Stimulated activated CD4-positive, alpha-beta T cell treated with anti-CD3 and anti-CD28 coated beads, TNF-alpha, amount 100 ng/mL, for 48 hours (primary cell): ENCODE measurements at places on chromosomes 12 and 14.
A peak's percentile ranks its signal among the peaks of the same experiment; 100 is the strongest.

DNA sequence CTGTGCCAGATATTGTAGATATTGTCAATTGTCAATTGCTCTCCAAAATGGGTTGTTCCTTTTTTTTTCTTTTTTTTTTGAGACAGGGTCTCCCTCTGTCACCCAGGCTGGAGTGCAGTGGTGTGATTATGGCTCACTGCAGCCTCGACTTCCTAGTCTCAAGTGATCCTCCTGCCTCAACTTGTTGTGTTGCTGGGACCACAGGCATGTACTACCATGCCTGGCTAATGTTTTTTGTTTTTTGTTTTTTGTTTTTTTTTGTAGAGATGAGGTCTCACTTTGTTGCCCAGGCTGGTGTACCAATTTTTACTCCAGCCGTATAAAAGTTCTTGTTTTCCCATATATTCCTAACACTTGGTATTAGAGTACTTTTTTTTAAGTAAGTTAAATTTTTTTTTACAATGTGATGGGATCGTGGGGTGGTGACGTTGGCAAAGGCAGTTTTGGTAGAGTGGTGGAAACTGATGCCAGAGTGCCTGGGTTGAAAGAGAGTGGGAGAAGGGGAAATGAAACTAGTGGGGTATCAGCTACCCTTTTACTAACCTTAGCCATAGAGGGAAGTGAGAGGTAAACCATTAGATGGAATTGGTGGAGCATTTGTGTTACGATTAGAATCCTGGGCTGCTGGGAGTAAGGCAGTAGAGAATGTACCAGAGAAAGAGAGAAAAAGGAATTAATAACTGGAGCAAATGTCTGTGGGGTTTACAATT is 33.0 kb upstream of the CFAP54 start:
- no peak for DNase-seq

DNA sequence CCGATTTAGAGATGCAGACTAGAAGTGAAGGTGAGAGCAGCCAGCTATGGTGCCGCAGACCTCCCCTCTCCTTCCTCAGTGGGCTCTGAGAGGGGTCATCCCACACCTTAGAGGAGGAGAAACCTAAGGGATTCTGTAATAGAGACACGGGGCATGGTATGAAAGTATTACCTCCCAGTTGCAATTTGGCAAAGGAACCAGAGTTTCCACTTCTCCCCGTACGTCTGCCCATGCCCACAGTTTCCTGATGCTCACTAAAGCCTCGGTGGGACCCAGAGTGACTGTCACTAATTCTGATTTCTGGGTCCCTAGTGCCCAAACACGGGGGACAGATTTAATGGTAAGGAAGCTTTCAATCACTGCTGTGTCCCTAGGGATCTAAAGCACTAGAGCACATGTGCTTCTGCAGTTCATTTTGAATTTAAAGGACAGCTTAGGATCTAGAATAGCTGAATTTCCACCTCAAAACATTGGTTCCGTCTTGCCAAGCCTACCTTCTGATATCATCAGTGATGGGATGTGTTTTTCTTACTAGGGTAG is 44.1 kb downstream of the DAD1 start:
- DNase-seq: no peak

GRCh38 chr12:47964106-47964728 is 821 bp downstream of the TMEM106C start:
- DNase-seq: no peak

- DNase-seq: no peak
These were observed 739 bp upstream of the USP44 start for GRCh38 chr12:95551913-95552516.

DNA sequence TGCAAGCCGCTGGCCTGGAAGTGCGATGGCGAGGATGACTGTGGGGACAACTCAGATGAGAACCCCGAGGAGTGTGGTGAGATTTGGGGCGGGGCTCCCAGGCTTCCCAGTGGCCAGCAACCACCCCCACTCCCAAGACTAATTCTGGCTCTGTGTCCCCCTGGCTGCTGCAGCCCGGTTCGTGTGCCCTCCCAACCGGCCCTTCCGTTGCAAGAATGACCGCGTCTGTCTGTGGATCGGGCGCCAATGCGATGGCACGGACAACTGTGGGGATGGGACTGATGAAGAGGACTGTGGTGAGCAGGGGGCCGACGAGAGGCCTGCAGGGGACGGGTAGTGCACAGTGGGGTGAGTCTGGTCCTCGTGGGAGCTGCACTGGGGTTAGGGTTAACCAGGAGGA is 12.1 kb upstream of the NXPH4 start:
- no peak for DNase-seq

GRCh38 chr14:39266525-39266870 is 32.8 kb downstream of the MIA2 start:
- no peak for DNase-seq

DNA sequence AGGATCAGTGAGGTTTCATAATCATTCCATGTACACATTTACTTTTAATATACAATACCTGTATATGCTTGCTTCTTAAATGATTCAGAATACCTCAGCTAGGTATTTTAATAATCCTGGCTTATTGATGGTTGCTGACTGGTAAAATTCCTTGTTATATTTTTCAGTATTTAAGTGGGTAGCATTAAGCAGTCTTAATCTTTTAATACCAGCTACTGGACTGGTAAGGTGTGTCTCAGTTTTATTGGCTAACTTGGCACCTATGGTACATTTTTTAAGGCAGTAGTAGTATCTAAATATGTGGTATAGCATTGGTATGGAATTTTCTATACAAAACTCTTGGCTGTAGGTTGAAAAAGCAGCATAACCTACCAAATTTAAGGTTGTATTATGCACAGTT is 96.6 kb downstream of the RAD52 start:
- no peak for DNase-seq

GRCh38 chr14:89399594-89400068 is 17.4 kb downstream of the FOXN3 start:
- DNase-seq: no peak

- no peak for DNase-seq
These were observed 42.1 kb upstream of the GXYLT1 start for GRCh38 chr12:42186793-42187192.

- no peak for DNase-seq
These were observed 15.8 kb upstream of the ORAI1 start for GRCh38 chr12:121610239-121611149.

GRCh38 chr12:93804392-93805179 is 127.4 kb downstream of the CRADD start:
- no peak for DNase-seq

DNA sequence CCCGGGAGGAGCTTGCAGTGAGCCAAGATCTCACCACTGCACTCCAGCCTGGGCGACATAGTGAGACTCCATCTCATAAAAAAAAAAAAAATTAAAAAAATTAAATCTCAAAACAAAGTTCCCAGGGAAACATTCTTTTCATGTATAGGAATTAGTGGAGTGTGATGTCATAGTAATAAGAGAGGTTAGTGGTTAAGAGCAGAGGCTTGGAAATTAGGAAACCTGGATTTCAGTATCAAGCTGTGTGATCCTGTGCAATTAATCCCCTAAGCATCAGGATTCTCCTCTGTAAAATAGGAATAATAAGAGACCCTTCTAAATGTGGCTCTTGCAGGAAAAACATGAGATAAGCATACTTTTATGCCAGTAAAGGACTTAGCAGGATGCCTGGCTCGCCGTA is 3.1 kb upstream of the TXNRD1 start:
- no peak for DNase-seq

DNA sequence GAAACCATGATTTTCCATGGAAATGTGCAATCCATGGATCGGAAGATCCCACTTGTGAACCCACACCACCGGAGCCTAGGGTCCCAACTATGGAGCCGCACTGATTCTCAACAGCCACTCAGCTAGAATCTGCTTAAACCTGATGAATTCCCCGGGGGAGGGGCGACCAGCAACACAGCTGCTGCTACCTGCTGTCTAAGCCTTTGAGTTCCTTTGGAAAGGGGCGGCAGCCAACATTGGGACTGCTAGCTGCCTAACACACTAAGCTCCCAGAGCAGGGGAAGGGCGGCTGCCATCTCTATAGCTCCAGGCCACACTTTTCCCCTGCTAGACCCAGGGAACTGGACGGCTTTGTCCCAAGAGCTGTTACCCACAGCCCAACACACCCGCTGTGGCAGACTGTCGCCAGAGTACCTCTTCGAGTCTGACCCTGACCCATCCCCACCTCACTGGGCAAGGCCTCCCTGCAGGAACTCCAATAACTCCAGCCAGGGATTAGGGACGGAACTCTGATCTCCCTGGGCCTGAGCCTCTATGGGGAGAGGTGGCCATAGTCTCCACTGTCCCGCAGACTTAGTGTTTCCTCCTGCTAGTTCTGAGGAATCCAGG is 205.8 kb upstream of the SLC16A7 start:
- no peak for DNase-seq

- no peak for DNase-seq
These were observed at the start of gene MYH6 for GRCh38 chr14:23407516-23408306. Gene MYH6 (minus strand): TSS chr14:23408273. CDS start chr14:23407223, 1,050 bp downstream.

GRCh38 chr12:71972441-71973074 is 33.9 kb downstream of the TPH2 start:
- DNase-seq: no peak

DNA sequence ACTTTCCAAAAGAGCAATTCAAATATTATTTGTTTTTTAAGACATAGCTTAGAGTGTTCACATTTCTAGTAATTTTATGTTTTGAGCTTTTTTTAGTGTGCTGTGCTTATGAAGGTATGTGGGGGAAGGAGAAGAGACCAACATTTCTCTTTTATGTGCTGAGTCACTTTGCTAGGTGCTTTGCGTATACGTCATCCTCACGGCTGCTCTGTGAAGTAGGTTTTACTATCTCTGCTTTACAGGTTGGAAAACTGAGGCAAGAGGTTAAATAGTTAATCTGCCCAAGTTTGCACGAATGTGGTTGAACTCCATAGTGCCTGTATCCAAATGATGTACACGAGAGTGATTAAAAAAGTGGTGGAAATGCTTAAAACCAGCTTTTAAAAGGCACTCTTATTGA is 75.9 kb downstream of the AEBP2 start:
- no peak for DNase-seq

GRCh38 chr14:91899213-91899612 is 31.9 kb upstream of the TC2N start:
- no peak for DNase-seq

DNA sequence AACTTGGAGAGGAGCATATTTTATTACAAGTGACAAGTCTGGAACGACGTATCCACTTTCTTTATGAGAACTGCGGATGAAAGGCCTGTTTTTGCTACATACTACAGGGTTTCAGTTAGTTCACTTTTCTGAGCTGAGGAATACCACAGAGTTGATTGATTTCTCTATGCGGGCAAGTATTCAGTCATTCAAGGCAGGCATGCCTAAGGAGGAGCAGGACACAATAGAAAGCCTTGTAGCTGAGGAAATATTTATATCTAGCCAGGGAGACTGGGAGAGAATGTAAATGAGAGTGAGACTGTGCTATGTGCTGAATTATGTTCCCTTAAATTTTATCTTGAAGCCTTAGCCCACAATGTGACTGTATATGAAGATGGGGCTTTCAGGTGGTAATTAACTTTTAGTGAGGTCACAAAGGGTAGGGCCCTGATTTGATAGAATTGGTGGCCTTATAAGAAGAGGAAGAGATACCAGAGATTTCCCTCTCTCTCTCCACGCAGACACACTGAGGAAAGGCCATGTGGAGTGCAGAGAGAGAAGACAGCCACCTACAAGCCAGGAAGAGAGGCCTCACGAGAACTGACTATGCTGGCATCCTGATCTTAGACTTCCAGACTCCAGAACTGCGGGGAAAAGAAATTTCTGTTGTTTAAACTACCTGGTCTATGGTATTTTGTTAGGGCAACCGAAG is 459.0 kb upstream of the ATP2B1 start:
- DNase-seq: no peak

GRCh38 chr14:55813630-55814029 is 233.6 kb downstream of the KTN1 start:
- DNase-seq: no peak

- no peak for DNase-seq
These were observed 235.0 kb upstream of the DCN start for GRCh38 chr12:91417650-91418049.

- DNase-seq: no peak
These were observed 187.6 kb downstream of the NOVA1 start for GRCh38 chr14:26410189-26410685.

GRCh38 chr12:104494137-104494792 is 37.5 kb downstream of the CHST11 start:
- peak; percentile 71 for DNase-seq

DNA sequence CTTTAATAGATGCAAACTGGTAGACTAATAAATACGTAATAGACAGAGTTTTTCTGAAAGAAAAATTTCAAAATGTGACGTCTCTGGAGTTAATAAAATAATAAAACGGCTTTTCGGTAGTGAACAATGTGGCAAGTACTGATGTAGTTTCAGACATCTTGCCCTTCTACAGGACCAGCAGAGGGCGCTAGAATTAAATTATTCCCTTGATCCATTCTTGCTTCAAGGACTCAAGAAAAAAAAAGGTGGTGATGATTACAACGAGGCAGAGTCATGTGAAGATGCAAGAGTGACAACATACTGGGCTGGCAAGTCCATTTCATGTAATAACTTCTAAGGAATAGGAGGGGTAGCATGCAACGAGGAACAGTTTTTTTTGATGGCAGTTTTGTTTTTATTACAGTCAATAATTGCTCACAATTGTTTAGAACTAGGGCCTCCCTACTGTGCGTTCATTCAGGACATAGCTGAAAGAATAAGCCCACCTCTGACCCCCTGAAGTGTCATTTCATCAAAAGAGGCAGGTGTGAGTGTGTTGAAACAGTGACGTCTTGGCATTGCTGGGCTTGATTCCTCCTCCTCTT is 101.0 kb upstream of the GZMB start:
- peak; percentile 26 for DNase-seq

GRCh38 chr14:94045101-94045500 is 19.0 kb downstream of the OTUB2 start:
- no peak for DNase-seq

DNA sequence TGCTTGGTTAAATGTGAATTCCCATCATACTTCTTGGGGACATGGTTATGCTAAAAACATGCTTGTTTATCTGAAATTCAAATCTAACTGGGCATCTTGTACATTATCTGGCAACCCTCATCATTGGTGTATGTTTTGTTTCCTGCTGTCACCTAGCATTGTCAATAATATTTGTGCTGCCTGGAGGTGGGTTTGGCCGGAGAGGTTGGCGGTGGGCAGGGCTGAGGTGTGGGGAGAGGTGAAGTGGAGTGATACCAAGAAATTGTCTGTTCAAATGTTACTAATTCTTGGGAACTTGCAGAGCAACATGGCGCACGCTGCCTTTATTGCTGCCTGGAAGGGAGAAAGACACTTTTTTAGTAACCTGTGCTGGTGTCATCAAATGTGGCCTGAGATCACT is 280.5 kb downstream of the VRK1 start:
- no peak for DNase-seq

DNA sequence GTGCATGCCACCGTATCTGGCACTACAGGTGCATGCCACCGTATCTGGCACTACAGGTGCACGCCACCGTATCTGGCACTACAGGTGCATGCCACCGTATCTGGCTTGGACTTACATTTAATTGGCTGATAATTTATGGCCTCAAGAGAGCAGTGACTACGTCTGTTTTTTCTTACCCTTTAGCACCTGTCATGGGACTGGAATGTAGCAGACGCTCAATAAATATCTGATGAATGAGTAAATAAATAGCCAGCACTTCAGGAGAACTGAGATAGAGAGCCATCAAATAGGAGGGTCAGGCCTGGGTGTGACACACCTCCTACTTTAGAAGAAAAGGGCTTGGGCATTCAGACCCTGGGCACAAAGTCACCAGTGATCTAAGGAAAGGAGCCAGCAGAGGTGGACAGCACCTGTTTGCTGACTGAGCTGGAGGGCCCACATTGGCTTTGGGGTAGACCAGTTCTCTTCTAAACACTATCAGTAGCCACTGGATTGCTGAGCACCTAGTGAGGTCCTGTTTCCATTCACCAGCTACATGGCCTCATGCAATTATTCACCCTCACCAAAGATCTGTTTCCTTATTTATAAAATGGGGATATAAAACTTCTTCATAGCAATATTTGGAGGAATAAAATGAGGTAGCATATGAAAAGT is 50.1 kb downstream of the RFX4 start:
- no peak for DNase-seq
